Activated CD4-positive, alpha-beta T cell treated with anti-CD3 and anti-CD28 coated beads for 36 hours (primary cell): ENCODE measurements at places on chromosomes 5 and 9. TPM values are rescaled to one million over a fixed set of nuclear protein-coding genes. Genes with fewer than 3 reads are reported as not detected.
A peak's percentile ranks its signal among the peaks of the same experiment; 100 is the strongest.

LCNL1 gene
- total RNA-seq, result not detected

RFESD gene
- total RNA-seq, result 9.2 TPM

DNA sequence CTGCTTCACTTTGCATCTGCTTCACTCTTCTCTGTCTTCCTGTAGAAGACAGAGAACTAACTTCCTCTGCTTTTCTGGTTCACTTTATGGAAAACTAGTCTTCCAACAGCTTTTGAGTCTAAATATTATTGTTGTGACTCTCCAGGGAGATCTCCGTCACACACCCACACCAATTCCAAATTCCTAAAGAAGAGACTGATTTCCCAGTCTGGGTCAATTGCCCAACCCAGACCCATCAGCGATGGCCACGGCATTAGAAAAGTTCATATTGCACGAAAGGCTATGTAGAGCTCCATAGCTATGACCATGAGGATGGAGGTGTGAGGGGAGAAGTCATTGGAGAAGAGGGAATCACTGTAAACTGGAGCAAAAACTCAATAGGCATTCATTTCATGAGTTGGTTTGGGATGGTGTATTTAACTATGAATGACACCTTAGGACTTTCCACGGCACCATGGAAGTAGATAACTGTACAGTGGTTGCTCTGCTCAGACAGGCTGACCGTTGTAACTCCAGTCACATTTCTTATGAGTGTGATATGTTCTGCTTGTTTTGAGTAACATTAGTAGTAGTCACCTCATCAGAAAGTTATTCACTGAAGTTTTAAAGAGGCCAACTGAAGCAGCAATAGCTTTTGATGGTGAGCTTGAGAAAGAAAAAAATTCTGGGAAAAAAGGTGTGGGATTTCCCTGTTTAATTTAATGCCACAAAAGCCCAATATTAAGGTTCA is 78.1 kb upstream of the MAMDC2 start:
- no peak for DNase-seq

- no peak for DNase-seq
Observed at GRCh38 chr9:115850548-115851304, 302.9 kb upstream of the PAPPA start.

GRCh38 chr5:125829349-125829748 is 593.9 kb upstream of the GRAMD2B start:
- DNase-seq, result no peak

AQP3 gene
- total RNA-seq, result 11.3 TPM

SVEP1 gene
- total RNA-seq, result not detected

GRCh38 chr9:38071470-38072134 is 2.6 kb upstream of the SHB start:
- DNase-seq, result no peak

DNA sequence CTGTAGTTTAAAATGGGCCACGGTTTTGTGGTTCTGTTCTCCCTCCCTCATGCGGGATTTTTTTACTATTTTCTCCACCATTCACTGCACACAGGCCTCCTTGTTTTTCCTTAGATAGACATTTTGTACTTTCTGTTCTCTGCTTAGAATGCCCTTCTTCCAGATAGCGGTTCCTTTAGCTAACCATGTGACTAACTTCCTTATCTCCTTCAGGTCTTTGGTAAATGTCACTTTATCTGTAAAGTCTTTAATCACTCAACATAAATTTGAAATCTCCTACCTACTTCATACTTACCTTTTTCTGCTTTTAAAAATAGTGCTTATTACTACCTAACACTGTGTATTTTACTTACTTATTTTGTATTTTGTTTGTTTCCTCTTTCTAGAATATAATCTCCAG is 15.0 kb downstream of the FER start:
- no peak for DNase-seq

DNA sequence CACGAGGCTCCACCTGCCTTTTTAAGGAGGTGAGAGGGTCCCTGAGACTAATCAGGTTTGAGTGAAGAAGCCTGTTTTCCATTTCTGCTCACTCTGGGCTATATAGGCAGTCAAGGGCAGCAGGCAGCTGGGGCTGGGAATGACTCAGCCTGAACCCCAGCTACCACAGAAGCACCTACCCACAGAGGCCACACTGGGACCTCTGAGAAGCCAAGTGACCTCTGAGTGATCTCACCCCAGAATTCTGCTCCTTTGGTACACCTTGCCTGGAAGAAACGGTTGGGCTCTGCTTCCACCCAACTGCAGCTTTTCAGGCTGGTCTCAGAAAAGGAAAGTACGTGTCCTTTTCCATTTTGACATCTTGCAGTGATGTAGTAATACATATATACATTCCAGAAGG is 6.8 kb downstream of the FAM219A start:
- DNase-seq, result peak; percentile 54

DNA sequence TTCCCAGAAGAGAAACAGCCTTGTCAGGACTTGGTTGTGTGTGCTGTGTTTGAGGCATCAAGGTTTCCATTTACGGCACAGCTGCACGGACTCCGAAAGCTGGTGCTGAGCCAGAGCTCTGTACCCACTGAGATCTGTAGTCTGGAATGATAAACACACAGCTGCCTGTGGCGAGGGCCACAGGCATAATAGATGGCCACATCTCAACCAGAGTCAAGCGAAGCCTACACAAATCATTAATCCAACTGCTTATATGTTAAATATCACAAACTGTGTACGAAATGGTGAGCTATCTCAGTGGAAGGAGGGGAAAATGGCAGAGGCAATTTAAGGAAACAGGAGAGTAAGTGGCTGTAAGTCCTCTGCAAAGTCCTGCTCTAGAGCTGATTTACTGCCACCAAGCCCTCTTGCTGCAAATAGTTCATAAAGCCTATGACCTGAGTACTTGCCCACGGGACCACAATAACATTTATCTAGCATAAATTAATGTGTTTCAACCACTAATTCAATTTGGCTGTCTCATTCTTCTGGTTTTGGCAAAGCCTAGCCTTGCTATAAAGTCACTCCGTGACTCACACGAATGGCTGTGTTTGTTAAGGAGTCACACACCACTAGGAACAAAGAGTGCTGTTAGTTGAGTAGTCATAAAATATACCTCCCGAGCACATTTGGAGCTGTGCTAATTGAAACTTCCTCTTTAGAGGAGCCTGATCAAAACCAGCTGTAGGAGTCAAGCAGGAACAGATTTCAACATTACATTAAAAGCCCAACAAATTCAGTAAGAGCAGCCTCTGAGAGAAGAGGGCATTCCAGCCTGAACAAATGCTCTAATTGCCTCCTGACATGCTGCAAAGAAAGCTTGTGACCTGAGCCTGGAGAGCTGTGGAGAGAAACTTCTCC is 738.6 kb upstream of the ZNF608 start:
- no peak for DNase-seq

GRCh38 chr9:130232899-130233586 is 32.5 kb upstream of the HMCN2 start:
- DNase-seq, result no peak

DNA sequence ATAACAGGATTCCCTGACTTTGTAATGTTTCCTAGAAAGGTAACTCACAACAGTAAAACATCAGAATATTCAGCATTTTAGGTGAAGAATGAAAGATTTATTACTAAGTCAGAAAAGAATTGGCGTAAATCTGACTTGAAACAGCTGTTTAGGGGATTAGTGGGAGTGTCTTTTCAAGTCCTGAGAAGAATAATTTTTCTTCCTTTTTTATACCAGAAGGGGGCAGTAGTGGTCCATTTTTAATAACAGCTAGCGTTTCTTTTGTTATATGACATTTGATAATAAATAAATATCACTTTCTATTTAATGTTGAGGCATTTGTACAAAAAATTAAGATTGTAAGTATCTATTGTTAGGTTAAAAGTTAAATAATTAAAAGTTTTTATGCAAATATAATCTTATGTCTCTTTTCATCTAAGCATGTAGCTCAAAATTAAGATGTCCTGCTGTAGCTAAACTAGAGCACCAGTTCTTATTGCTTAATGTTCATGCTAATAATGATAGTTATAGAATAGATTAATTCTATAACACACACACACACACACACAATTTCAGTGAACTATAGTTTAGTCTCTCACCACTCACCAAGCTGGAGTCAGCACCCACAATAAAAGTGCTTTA is 258.7 kb upstream of the ARRDC3 start:
- DNase-seq, result no peak

DNA sequence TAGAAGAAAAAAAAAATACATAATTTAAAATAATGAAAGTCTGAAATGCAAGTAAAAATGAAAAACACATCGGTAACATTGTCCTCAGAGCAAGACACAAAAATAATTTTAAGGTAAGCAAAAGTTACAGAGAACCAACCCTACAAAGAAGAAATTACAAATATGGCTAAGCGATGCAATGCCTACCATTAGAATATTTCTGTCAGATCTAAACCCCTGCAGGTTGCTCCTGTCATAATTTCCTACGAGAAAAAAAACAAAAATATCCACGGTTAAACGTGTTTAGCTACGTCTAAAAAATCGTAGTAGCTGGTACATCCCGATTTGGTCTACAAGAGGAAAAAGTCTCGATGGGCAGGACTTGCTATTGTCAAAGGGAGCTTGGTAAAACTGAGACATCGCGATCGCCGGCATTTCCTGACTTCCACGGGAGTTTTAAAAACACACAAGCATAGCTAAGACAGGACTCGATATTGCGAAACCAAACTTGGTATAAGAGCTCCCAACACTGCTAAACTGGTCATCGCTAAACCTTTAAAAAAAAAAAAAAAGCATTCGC is 1.1 kb upstream of the ANXA2R start:
- peak; percentile 48 for DNase-seq

DNA sequence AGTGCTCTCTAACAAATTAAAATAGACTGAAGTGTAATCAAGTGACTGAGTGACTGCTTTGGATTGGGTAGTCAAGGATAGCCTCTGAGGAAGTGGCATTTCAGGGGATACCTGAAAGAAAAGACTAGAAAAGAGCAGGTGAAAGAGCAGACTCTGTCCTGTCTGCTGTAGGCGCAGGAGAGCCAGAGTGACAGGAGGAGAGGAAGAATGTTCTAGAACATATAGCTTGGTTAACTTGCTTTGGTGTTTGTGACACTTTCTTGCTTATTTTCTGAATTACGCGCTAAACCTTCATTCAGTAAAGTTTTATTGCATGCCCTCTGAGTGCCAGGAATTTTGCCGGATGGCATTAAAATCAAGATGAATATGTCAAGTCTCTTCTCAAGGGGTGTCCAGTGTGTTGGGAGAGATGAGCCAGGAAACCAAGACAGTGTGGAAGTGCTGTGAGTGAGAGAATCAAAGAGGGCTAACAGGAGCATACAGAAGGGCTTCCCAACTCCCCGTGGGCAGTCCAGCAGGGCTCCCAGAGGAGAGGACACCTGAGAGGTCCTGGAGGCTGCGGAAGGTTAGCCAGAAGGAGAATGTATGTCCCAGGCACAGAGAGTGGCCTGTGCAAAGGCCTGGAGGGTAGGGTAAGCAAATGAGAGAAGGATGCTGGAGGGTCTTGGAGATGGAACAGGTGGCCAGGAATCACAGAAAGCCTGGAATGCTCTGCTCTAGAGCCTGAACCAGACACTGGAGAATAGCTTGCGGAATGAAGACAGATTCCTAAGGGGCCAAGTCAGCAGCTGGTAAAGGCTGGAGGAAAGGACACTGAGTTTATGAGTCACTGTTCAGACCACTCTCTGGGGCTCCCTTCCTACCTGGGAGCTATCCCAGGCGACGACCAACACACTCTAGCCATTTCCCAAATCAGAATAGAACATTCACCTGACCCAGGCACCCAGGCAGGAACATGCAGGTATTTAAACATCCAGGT is 59.3 kb downstream of the SLC22A5 start:
- no peak for DNase-seq

DNA sequence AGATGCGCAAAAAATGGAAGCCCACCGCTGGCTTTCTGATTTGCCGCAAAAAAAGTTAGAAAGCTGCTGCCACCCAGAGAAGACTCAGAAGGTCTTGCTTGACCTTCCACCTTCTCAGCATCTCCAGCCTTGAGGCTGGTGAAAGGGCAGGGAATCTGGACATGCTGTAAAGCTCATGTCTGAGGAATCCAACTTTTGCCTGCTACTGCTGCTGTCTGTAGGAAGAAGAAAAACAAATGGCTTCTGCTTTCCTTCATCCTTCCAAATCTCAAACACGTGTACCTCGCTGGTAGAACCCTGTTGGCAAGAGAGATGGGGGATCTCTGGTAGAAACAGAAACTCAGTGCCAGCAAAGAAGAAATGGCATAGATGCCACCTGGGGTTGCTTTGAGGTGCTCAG is 10.2 kb downstream of the TJP2 start:
- DNase-seq, result no peak

SMIM33 gene
- 0.50 TPM for total RNA-seq

NR5A1 gene
- total RNA-seq, result not detected

DNA sequence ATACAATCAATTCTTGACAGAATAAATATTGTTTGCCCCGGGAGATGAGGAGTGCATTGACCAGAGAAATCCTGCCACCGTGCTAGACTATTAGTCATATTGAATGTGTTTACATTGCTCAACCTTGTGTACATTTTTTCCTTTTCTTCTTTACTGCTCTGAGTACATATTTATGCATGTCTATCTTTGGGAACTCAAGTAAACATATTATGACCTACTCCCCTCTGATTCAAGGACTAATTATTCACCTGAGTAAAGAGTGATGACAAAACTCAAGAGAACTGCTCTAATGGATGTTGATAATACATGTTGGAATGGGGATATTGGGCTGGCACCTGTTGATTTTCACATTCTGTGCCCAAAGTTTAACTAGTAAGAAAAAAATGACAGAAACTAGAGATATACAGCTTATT is 3.9 kb upstream of the SPINK1 start:
- DNase-seq, result no peak

DNA sequence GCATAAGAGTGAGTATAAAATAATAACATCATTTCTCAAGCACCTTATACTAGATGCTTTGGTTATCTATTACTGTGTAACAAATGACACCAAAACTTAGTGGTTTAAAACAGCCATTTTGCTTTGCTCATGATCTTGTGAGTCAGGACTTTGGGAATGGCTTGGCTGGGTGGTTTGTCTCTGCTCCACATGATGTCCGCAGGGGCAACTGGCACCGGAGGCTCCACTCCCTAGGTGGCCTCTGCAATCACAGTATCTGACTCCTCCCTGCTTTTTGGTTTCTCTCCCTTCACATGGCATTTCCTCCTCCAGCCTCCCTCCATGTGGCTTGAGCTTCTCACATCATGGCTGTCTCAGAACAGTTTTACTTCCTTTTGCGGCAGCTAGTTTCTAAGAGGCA is 259.5 kb downstream of the GAS1 start:
- no peak for DNase-seq

SPINK4 gene
- not detected for total RNA-seq
